Stomach (tissue), 19 donors: ENCODE measurements at places on chromosomes 2 and 18. TPM values are rescaled to one million over a fixed set of nuclear protein-coding genes. Genes with fewer than 3 reads are reported as not detected.

FAP gene
- total RNA-seq, result 6.4 TPM

RAD51AP2 gene
- 0.55 TPM for total RNA-seq

KATNAL2 gene
- 12.1 TPM for total RNA-seq

DUSP28 gene
- 2.2 TPM for total RNA-seq

PLGLB2 gene
- total RNA-seq, result not detected

PTPRN gene
- total RNA-seq, result 2.8 TPM

SLC5A7 gene
- 0.58 TPM for total RNA-seq

CYRIA gene
- total RNA-seq, result 3.3 TPM

SLC4A5 gene
- total RNA-seq, result not detected

ASB18 gene
- total RNA-seq, result not detected

NABP1 gene
- total RNA-seq, result 30.1 TPM

SPATA3 gene
- not detected for total RNA-seq

EPB41L3 gene
- 71.0 TPM for total RNA-seq

DSG1 gene
- total RNA-seq, result not detected

LAMA1 gene
- total RNA-seq, result not detected

GYPC gene
- total RNA-seq, result 119 TPM

CCDC141 gene
- 4.8 TPM for total RNA-seq
